ENCODE measurements at places on chromosomes 2 and 18. TPM values are rescaled to one million over a fixed set of nuclear protein-coding genes. Genes with fewer than 3 reads are reported as not detected.

DNA sequence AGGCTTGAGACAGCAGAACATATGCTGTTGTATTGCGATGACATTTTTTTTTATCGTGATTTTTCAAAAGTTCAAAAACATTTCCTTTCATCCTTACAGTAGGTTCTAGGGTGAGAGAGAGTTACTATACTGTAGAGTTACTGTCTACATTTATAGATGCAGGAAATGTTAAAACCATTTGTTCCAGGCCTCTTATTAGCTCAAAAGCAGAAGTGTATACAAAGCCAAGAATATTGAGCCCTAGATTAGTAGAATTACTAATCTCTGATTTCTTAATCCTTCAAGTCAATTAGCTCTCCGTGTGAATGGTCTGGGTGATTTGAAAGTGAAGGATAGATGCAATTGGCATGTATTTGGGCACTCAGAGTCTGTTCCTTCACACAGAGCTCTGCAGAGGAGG lies 73.1 kb downstream of the MAPRE2 start:
- no peak overlapping the region for H3K4me3 ChIP-seq
- no peak for DNase-seq
- no peak overlapping the region for H3K27ac ChIP-seq
- H3K4me1 ChIP-seq, result peaks cover 12% of the 10 kb centered on the region
- H3K27me3 ChIP-seq, result no peaks in the 10 kb centered on the region

- no peaks in the 10 kb centered on the region for H3K27me3 ChIP-seq
- no peak overlapping the region for H3K27ac ChIP-seq
- DNase-seq, result no peak
- H3K4me1 ChIP-seq, result no peaks in the 10 kb centered on the region
- no peak overlapping the region for H3K4me3 ChIP-seq
- no peaks in the 10 kb centered on the region for H3K36me3 ChIP-seq
Observed at GRCh38 chr2:164890544-164890943, 48.9 kb upstream of the COBLL1 start.

- H3K36me3 ChIP-seq, result no peaks in the 10 kb centered on the region
- H3K27me3 ChIP-seq, result peaks cover 46% of the 10 kb centered on the region
- H3K27ac ChIP-seq, result no peak overlapping the region
- peak overlapping the region; percentile 45 for H3K4me3 ChIP-seq
- peaks cover 10% of the 10 kb centered on the region for H3K4me1 ChIP-seq
Observed at GRCh38 chr2:105143467-105144151, 97.9 kb upstream of the GPR45 start.

DNA sequence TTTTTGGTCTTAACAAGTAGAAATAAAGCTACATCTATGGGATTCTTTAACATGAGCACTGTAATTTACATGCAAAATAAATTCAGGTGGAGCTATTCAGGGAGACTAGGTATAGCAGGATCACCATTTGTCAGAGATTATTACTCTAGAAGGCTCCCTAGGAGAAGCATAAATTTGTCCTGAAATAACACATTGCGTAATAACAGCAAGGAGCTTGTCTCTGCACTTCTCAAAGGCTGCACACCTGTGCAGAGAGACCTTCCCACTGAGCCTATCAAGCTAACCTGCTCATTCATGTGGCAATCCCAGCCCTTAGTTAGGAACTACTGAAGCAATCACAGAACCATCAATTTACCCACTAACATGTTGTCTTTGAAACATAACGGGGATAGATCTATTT lies 437.4 kb upstream of the MC4R start:
- H3K4me1 ChIP-seq, result no peaks in the 10 kb centered on the region
- DNase-seq, result no peak
- H3K27me3 ChIP-seq, result no peaks in the 10 kb centered on the region
- no peak overlapping the region for H3K4me3 ChIP-seq
- no peaks in the 10 kb centered on the region for H3K36me3 ChIP-seq
- H3K27ac ChIP-seq, result no peak overlapping the region

DNA sequence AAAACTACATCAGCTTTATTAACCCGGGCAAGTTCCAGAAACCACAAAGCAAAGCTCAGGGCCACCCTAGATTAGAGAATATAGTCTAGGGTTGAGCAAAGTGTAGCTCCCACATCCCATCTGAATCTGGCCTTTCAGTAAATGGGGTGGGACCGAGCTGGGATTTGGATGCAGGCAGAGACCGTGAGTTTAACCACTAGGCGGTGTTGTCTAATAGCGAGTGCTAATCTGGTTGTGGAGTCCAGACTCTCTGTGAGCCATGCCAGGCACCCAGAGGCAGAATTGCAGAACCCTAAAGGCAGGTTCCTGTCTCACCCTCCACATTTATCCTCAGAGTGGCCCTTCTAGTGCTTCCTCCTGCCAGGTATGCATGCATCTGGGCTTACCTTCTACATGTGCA lies 435.9 kb downstream of the TSN start:
- H3K27me3 ChIP-seq, result no peaks in the 10 kb centered on the region
- no peaks in the 10 kb centered on the region for H3K36me3 ChIP-seq
- DNase-seq, result no peak
- H3K4me1 ChIP-seq, result no peaks in the 10 kb centered on the region
- H3K4me3 ChIP-seq, result no peak overlapping the region

The POTEC gene
- total RNA-seq, result not detected

The KATNAL2 gene
- 2.0 TPM for total RNA-seq

The ARMC9 gene
- 0.42 TPM for total RNA-seq
